ENCODE measurements at places on chromosomes 3 and 15.

DNA sequence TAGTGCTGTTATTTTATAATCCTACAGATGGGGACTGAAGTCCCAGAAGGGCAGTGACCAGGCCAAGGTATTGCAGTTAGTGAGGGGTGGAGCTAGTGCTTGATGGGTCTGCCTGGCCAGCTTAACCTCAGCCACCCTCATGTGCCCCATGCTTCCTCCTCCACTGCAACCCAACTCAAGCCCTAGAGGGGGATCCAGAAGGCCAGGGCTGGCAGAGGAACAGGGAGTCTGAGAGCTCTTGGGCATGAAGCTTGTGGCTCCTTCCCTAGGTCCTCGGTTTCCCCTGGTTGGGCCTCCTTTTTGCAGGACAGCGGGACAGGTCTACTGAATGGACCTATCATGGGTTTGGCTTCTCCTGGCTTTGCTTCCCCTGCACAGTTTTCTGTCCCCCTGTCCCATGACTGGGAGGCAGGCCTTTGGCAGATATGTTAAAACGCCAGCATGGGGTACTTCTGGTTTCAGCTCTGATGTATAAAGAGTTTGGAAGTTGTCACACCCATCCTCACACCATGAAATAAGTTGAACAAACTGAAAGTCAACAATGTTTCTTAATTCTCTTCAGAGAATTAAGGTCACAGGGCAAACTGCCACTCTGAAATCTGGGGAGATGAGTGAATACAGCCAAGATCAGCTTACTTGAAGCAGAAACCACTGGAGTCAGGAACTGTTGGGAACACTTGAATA, 103.3 kb downstream of the SMAD6 start:
- DNase-seq, result no peak

- DNase-seq, result no peak
These were observed 68.2 kb upstream of the GSK3B start for GRCh38 chr3:120162400-120162799.

DNA sequence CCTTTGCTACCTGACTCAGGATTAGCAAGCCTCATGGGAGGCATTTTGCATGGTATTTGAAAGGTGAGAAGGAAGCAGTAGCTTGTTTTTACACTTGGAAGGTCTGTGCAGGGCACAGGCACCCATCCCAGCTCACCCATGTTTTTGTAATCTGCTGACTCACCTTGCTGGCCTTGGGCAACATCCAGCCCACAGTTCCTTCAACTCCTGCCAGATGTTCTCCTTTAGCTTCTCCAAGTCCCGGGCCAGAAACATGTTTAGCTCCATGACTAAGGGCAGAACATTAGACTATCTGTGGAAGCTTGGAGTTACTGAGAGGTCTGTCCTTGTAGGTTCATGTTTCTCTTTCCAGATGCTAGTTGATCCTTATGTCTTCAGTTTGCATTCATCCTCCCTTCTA, 12.4 kb upstream of the ZNF770 start:
- no peak for DNase-seq

DNA sequence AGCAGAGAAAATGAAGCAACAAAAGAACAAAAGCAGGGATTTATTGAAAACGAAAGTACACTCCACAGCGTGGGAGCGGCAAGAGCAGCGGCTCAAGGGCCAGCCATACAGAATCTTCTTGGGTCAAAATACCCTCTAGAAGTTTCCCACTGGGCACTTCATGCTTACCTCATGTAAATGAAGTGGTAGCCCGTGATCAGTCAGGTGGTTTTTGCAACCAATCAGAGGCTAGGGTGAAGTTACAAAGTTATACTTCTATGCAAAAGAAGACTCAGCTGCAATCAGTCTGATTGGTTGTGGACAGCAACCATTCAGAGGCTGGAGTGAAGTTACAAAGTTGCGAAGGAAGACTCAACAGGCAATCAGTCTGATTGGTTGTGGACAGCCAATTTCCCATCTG, 37.8 kb upstream of the TRH start:
- peak; percentile 59 for DNase-seq

DNA sequence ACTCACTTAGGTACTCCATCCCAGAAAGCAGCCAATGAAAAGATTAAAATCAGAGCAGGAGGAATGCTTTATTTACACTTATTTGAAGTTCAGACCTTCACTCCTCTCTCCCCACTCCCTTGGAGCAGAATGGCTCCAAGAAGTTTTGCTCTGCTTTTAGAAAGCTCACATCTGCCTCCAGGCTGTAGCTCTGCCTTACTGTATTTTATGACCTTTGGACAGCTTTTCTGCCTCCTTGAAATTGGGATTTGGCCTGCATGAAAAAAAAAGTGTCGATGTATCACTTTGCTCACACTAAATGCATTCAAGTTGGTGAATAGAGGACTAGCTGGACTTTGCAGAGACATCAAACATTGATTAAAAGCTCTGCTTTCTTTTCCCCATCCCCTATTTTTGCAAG, 95.3 kb downstream of the SLC9A9 start:
- no peak for DNase-seq

GRCh38 chr3:26574766-26575165, 47.8 kb upstream of the LRRC3B start:
- no peak for DNase-seq

DNA sequence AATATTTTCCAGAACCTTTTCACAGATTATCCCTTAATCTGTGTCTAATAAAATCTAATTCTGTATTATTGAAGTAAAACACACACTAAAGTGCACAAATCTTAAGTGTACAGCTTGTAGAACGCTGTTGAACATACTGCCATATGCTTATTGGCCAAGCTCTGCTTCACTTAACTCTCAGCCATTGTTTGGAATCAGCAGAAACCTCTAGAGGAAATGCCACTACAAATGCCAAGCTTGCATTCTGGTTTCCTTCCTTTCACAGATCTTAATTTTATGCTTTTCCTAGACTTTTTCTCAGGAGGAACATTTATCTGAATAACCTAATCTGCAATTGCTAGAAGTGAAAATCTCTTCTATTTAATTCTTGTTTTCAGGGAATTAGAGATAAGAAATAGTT, 10.1 kb downstream of the MNS1 start:
- no peak for DNase-seq

- no peak for DNase-seq
These were observed 72.8 kb upstream of the MYO5C start for GRCh38 chr15:52368402-52368801.

- no peak for DNase-seq
These were observed 27.5 kb upstream of the CHMP2B start for GRCh38 chr3:87199628-87200027.

- no peak for DNase-seq
These were observed 117.4 kb downstream of the EFHB start for GRCh38 chr3:19816631-19817030.

- DNase-seq, result peak; percentile 9
These were observed 14.0 kb downstream of the AAGAB start for GRCh38 chr15:67240235-67241131.

DNA sequence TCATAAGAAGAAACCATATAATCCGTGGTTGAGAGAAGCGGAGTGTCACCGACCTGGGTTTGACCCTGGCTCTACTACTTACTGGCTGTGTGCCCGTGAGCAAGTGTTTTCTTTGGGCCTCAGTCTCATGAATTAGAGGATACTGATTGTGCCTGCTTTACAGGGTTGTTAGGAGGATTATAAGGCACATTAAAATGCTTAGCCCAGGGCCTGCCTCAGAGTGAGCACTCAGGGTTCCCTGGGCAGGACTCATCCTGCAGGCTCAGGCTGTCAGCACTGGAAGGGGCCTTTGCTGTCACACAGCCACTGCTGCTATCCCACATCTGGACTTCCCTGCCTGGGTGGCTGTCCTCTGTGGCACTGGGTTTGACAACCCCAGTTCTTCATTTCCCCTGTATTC, 4.7 kb downstream of the PLA2G4F start:
- DNase-seq, result no peak

GRCh38 chr3:177647876-177648275, 450.6 kb upstream of the TBL1XR1 start:
- no peak for DNase-seq

GRCh38 chr3:164144824-164145223, 933.5 kb downstream of the SI start:
- no peak for DNase-seq

GRCh38 chr3:113214917-113215595, 3.7 kb downstream of the BOC start:
- no peak for DNase-seq

- DNase-seq, result no peak
These were observed 4.3 kb upstream of the UBE2E2 start for GRCh38 chr3:23198801-23199200.

GRCh38 chr3:119255214-119255613, 14.5 kb upstream of the B4GALT4 start:
- DNase-seq, result no peak

- DNase-seq, result no peak
These were observed 129.2 kb downstream of the FAM43A start for GRCh38 chr3:194814878-194815357.

GRCh38 chr3:101603184-101603583, 29.2 kb downstream of the PCNP start:
- no peak for DNase-seq

DNA sequence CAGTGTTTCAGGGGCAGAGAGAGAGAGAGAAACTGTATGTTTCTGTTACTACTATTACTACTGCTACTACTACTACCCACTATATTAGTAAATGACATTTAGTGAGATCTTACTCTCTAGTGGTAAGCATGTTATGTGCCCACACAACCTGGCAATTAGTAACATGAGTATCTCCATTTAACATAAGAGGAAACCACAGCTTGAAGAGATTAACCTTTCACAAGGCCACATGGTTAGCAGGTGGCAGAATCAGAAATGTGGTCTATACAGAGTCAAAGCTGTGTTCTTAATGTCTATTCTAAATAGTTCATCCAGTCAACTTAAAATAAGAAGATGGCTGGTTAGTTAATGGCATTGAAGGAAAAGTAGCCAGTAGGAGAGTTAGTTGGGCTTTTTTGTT, 961.6 kb downstream of the MCTP2 start:
- no peak for DNase-seq

DNA sequence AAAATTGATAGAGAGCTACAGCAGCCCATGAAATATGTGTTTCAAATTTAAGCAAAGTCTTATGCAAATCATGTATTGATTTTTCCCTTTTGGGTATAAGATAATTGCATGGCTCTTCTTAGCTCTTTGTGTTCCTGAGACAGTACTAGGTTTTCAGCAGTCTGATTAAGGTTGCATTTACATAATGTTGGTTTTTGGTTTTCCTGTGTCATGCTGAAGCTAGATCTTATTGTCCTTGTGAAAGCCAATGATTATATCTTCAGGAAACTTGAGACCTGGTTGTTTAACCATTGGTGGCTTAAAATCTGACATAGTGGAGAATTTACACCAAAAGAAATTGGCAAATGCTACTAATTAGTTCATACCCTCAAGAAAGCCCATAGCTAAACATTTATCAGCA, 392.6 kb downstream of the ZPLD1 start:
- no peak for DNase-seq

- DNase-seq, result no peak
These were observed 35.6 kb upstream of the PRR23E start for GRCh38 chr3:127157171-127157828.

DNA sequence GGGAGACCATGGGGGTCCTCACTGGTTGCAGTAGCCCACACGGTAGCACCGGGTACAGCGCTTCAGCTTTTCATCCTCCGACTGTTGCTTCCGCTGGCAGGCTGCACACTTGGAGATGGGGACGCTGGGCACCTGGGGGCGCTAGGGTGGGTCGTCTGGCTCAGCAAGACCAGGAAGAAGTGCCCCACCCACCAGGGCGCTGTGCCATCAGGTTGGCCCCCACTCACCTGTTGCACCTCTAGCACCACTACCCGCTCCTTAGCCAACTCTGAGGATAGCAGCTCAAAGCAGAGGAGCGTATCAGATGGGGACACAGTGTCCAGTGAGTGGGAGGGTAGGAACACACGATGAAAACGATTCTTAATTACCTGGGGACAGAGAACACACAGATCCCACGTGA, 7.7 kb upstream of the QARS1 start:
- peak; percentile 33 for DNase-seq

- DNase-seq, result peak; percentile 7
These were observed 38.2 kb downstream of the SHQ1 start for GRCh38 chr3:72810063-72810462.

DNA sequence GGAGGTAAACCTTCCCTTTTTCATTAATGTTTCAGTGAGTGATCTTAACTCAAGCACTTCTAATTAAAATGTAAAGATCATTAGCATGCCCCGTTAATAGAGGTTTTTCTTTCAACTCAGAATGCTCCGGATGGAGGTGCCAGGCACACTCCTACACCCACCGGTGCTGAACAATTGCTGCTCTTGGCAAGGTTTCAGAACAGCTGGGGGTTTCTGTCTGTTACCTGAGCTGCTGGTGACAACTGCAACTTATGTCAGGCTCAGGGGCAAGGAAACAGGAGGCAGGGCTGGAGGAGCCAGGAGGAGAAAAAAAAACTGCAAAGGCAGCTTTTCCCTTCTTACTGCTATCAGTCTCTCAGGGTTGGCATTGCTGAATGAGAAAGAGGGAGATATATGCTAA, 250.1 kb downstream of the DIPK2A start:
- no peak for DNase-seq

DNA sequence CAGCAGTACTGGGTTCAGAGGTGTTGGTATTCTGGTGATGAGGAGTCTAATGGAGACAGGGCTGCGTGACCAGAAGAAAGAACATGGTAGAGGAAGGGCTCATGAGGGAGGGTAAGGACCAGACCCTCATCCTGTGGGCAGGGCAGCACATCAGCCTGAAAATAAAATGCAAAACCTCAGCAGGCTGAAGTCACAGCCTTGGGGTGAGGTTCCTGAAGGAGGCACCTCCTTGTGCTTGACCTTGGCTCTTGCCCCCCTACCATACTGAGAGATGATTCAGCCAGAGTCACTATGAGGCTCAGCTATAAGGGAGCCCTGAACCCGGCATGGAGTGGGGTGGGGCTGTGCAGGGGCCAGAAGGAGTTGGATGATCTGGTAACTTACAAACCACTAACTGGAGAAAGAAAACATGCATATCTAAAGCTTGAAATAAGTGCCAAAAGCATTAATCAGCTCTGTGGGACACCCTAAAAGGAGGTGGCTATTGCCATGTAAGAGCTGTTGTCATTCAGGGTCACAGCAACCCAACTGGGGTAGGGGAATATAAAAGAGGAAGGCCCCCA, 60.2 kb downstream of the CORO2B start:
- DNase-seq, result no peak

GRCh38 chr15:39333896-39334295, 247.0 kb upstream of the THBS1 start:
- no peak for DNase-seq

- DNase-seq, result peak; percentile 28
These were observed 69.7 kb downstream of the USF3 start for GRCh38 chr3:113626503-113627371.

DNA sequence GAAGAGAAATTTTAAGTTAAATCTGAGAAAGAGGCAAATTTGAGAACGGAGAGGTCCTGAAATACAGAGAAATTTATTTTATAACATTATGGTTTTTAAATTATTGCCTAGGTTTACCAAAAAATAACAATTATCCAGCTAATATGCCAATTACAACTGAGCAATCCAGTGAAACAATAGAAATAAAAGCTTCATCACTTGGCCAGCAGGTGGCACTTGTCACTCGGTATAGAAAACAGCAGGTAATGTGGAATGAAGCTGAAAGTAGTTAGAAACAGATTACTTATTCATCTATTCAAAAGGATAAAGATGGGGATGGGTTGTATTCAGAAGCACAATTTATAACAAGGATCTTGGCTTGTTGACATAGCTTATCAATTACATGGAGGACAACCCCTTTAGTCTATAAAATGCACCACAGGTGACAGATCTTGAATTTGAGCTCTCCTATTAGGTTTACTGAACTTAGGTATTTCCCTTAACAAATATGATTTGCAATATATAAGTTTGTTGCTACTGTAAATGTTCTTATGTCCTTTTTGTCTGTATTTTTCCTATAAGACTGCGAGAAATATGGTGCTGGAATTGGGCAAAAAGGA, 70.1 kb upstream of the GUCA1C start:
- DNase-seq, result no peak

Data from SJSA1 (cell line).